Colonic mucosa (tissue), 4 donors: ENCODE measurements at places on chromosomes 5 and 9. TPM values are rescaled to one million over a fixed set of nuclear protein-coding genes. Genes with fewer than 3 reads are reported as not detected.

DNA sequence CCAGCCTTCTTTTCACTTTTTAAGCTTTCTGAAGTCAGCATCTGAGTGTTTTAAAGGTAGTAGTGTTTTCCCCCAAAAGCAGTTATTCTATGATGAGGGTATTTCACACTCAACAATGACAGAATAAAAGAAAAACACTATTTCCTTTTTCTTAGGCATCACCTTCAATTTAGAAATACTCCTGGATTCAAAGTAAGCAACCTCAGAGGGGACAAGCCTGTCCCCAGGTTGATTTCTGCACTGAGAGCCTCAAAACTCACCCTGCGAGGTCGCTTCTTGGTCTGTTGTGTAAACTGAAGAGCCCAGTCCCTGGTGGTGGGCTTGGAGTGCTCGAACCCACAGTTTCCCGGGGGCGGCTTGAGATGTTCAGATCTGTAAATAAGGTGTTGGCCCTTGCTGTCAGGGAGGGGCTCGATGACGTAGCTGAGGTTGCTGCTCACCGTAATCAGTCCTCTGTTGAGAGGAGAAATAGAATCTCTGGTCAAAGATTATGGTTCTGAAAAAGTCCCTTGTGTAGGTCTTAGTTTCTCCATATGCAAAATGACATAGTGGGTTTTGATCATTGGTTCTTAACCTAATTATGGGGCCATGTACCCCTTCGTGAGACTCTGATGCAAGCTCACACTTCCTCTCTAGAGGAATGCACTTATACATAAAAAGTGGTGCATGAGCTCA, 55.9 kb downstream of the ADAM19 start:
- H3K4me3 ChIP-seq: no peak overlapping the region
- H3K27ac ChIP-seq: no peak overlapping the region
- H3K27me3 ChIP-seq: no peaks in the 10 kb centered on the region

DNA sequence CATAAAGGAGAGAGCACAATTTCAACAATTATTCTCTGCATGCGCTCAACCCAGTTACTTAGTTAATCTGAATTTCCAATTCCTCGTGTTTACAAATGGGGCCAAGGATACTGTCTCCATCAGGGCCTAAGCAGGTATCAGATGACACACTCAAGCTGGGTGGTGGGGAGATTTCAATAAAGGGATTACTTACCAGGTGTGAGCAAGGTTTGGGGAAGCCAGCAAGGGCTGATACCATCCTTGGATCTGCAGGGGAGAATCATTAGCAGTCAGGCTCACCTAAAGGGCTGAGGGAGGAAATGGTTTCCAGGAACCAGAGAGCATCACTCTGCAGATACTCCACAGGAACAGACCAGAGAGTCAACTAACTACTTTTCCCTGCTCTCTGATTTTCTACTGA, 487.1 kb downstream of the NTRK2 start:
- peaks cover 3% of the 10 kb centered on the region for H3K27me3 ChIP-seq
- no peak overlapping the region for H3K4me3 ChIP-seq
- H3K4me1 ChIP-seq: no peaks in the 10 kb centered on the region
- no peaks in the 10 kb centered on the region for H3K36me3 ChIP-seq
- no peak for DNase-seq

DNA sequence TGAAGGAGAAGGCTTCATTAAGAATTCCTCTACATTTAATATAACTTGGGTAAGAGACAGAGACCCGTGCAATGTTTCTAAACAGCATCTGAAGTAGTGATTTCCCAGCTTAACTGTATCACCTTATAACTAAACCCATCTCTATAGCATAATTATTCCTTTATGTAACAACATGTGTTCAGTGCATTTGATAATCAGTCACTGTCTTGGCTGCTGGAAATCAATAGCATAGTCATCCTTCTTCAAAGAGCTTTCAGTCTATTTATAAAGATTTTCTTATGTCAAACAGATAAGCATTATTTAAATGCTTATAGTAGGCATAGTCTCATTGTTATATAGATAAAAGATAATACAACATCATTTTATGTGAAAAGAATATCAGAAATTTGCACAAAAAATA, 80.1 kb upstream of the TYRP1 start:
- no peak overlapping the region for H3K4me3 ChIP-seq
- DNase-seq: no peak
- no peaks in the 10 kb centered on the region for H3K27me3 ChIP-seq
- no peaks in the 10 kb centered on the region for H3K4me1 ChIP-seq
- no peaks in the 10 kb centered on the region for H3K36me3 ChIP-seq

GRCh38 chr5:84487963-84488362, 103.3 kb upstream of the EDIL3 start:
- no peaks in the 10 kb centered on the region for H3K36me3 ChIP-seq
- H3K4me1 ChIP-seq: no peaks in the 10 kb centered on the region
- no peak overlapping the region for H3K27ac ChIP-seq
- no peak for DNase-seq
- H3K27me3 ChIP-seq: no peaks in the 10 kb centered on the region
- H3K4me3 ChIP-seq: no peak overlapping the region

DNA sequence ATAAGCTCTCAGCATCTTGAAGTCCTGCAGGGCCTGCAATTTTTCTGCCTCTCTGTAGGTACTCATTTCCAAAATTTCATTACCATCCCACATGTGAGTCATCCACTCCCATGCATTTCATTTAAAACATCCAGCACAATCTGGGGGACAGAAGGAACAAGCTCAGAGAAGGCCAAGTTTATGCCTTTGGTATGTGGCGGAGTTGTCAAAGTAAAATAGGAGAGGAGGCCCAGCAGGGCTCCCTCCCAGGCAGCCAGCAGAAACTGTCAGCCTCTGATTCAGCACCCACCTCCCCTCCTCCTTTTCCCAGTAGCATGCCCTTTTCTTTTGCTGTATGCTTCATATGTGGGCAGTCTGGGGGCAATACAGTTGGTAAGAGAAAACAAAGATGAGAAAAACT, 126.4 kb upstream of the ZNF366 start:
- no peak overlapping the region for H3K27ac ChIP-seq
- no peaks in the 10 kb centered on the region for H3K4me1 ChIP-seq
- no peak for DNase-seq

- no peaks in the 10 kb centered on the region for H3K27me3 ChIP-seq
- no peaks in the 10 kb centered on the region for H3K4me1 ChIP-seq
- H3K27ac ChIP-seq: no peak overlapping the region
- no peak overlapping the region for H3K4me3 ChIP-seq
- no peak for DNase-seq
Observed at GRCh38 chr5:74042959-74043358, 417.0 kb downstream of the ARHGEF28 start.

GRCh38 chr5:68268101-68268851, 52.7 kb downstream of the PIK3R1 start:
- no peaks in the 10 kb centered on the region for H3K36me3 ChIP-seq
- no peaks in the 10 kb centered on the region for H3K27me3 ChIP-seq
- DNase-seq: no peak
- H3K4me3 ChIP-seq: no peak overlapping the region

DNA sequence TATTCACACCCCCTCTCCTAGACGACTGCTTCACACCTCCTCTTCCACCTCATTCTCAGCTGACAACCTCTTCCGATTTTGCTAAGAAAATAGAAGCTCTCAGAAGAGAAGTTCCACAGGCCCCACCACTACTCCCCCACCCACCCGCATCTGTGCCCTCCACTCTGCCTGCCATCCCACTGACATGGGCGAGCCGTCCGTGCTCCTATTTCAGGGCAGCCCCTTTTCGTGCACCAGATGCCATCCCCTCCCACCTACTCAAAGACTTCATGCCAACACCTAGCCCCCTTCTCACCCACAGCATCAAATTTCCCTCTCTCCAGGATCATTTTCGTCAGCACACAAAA, 34.6 kb upstream of the JADE2 start:
- no peaks in the 10 kb centered on the region for H3K36me3 ChIP-seq
- no peaks in the 10 kb centered on the region for H3K27me3 ChIP-seq
- H3K27ac ChIP-seq: no peak overlapping the region

- DNase-seq: no peak
- peaks cover 6% of the 10 kb centered on the region for H3K4me1 ChIP-seq
- no peak overlapping the region for H3K27ac ChIP-seq
- no peaks in the 10 kb centered on the region for H3K36me3 ChIP-seq
- no peak overlapping the region for H3K4me3 ChIP-seq
Observed at GRCh38 chr5:78657201-78657600, 8.6 kb upstream of the LHFPL2 start.

DNA sequence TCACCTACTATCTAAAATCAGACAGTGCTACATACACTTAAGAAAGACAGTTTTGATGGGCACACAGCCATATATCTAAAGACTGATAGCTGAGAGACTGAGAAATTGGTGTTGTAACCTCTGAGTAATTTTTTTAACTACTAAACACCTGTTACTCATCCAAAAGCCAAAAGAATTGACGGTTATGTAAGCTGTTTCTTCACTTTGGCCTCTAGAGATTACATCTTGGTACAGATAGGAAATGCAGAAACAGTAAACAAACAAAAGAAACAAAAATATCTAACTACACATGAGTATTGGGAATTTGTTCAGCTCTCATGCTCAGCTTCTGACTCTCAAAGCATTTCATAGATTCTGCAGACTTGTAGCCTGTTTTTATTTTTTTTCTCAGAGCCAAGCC, 152.1 kb upstream of the GAS1 start:
- no peak for DNase-seq
- no peak overlapping the region for H3K4me3 ChIP-seq
- no peaks in the 10 kb centered on the region for H3K4me1 ChIP-seq
- H3K36me3 ChIP-seq: no peaks in the 10 kb centered on the region
- H3K27me3 ChIP-seq: no peaks in the 10 kb centered on the region
- no peak overlapping the region for H3K27ac ChIP-seq

GRCh38 chr9:2261421-2262103, 246.4 kb downstream of the SMARCA2 start:
- no peak for DNase-seq
- no peaks in the 10 kb centered on the region for H3K27me3 ChIP-seq
- no peaks in the 10 kb centered on the region for H3K4me1 ChIP-seq

DNA sequence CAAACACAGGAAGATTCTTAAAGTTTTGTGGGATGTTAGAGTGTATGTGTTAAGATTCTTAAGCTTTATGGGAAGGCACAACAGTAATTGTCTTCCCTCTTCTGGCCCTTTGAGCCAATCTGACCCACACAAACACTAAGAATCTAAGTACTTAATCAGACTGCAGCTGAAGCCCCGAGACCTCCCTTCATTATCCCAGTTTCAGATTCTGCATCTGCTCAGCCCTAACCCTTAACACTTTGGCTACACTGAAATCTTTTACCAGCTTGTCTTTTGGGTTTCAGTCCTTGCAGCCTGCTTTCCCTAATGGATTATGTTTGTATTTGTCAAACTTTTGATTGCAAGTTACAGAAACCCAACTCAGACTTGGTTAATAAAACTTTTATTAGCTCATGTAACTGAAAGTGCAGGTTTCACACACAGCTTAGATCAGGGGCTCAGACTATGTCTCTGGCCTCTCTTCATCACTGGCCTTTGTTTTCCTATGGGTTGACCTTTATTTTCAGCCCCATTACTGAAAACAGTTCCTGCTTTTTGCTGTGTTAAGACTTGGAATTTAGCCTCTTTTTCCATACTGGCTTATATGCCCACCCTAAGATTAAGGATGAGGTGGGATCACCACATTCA, 71.5 kb downstream of the COX7C start:
- DNase-seq: no peak
- no peaks in the 10 kb centered on the region for H3K27me3 ChIP-seq
- no peaks in the 10 kb centered on the region for H3K36me3 ChIP-seq
- H3K4me3 ChIP-seq: no peak overlapping the region
- H3K4me1 ChIP-seq: no peaks in the 10 kb centered on the region
- H3K27ac ChIP-seq: no peak overlapping the region

DNA sequence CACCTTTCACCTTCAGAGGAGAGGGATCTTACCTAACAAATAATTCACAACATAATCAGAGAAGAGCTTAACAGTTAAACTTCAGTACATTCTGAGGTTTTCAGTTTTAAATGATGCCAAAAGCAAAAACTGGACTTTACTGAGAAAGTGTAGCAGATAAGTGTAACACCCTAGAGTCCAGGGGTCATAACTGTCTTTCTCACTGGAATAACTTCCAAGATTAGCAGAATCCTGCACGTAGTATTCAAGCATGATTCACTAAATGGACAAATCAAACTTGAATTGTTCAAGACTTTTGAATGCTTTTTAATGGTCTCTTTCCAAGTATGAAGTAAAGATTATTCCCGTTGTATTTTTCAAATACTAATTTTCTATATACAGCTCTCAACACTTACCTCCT, 180.1 kb upstream of the NREP start:
- H3K36me3 ChIP-seq: no peaks in the 10 kb centered on the region
- H3K4me3 ChIP-seq: no peak overlapping the region
- H3K4me1 ChIP-seq: no peaks in the 10 kb centered on the region
- no peak overlapping the region for H3K27ac ChIP-seq
- no peak for DNase-seq

DNA sequence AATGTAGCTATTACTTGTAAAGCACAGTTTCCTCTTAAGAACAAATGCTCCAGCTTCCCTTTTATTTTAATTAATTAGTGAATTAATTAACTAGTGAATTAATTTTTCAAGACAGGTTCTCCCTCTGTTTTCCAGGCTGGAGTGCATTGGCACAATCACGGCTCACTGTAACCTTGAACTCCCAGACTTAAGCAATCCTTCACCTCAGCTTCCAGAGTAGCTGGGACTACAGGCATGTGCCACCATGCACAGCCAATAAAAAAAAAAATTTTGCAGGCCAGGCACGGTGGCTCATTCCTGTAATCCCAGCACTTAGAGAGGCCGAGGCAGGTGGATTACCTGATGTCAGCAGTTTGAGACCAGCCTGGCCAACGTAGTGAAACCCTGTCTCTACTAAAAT, 44.1 kb downstream of the FCHO2 start:
- H3K4me1 ChIP-seq: no peaks in the 10 kb centered on the region
- H3K4me3 ChIP-seq: no peak overlapping the region
- DNase-seq: no peak
- no peaks in the 10 kb centered on the region for H3K27me3 ChIP-seq
- no peaks in the 10 kb centered on the region for H3K36me3 ChIP-seq

DNA sequence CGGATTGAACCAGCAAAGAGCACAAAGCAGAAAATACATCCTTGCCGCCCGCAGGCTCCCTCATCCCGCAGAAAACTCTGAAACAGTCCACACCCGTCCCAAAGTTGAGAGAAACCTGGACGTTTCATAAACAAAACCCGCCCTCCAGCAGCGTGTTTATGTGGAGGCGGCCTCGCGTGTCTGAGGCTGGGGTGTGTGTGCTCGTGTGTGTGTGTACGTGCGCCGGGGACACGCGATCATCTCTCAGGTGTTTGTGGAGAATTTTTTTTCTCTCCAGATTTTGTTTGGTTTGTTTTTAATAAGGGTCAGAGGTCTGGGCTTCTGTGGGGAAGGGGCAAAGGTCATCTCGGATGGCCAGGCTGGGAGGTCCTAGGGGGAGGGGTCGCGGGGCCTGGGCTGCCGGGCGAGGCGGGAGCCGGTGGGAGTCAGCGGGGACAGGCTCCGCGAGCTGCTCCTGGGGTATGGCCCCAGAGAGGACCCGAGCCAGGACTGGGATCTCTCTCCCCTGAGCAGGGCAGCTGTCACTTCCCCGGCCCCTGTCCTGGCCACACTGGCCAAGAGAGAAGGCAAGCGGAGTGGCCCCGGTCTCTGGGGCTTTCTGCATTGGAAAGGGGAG, 206.4 kb downstream of the C9orf50 start:
- H3K36me3 ChIP-seq: no peaks in the 10 kb centered on the region
- H3K27me3 ChIP-seq: no peaks in the 10 kb centered on the region
- DNase-seq: peak; percentile 66
- H3K27ac ChIP-seq: peak overlapping the region; percentile 97
- H3K4me1 ChIP-seq: peaks cover 7% of the 10 kb centered on the region

The FRMD3 gene
- total RNA-seq: 14.7 TPM

The APBA1 gene
- total RNA-seq: 6.3 TPM

The GABBR2 gene
- not detected for total RNA-seq

The DBH gene
- total RNA-seq: not detected

The FAM200C gene
- total RNA-seq: 1.8 TPM

The ACTBL2 gene
- total RNA-seq: not detected

The PDE8B gene
- 1.8 TPM for total RNA-seq
